ENCODE measurements at places on chromosomes 4 and X. TPM values are rescaled to one million over a fixed set of nuclear protein-coding genes. Genes with fewer than 3 reads are reported as not detected.

GRCh38 chr4:32672359-32672758, 1952.2 kb downstream of the PCDH7 start:
- no peak for DNase-seq

GRCh38 chrX:1354036-1355019, 17.7 kb downstream of the IL3RA start:
- DNase-seq, result no peak

- no peak for DNase-seq
Observed at GRCh38 chr4:47002580-47002979, 9.2 kb upstream of the GABRA4 start.

Gene FAM9C
- total RNA-seq, result not detected

Gene PLP1
- total RNA-seq, result not detected
